ENCODE measurements at places on chromosomes 12 and 14. TPM values are rescaled to one million over a fixed set of nuclear protein-coding genes. Genes with fewer than 3 reads are reported as not detected.

- DNase-seq = no peak
Observed at GRCh38 chr14:65817011-65817410, 404.5 kb downstream of the FUT8 start.

- no peak for DNase-seq
Observed at GRCh38 chr12:1829306-1829900, 9.0 kb downstream of the LRTM2 start.

DNA sequence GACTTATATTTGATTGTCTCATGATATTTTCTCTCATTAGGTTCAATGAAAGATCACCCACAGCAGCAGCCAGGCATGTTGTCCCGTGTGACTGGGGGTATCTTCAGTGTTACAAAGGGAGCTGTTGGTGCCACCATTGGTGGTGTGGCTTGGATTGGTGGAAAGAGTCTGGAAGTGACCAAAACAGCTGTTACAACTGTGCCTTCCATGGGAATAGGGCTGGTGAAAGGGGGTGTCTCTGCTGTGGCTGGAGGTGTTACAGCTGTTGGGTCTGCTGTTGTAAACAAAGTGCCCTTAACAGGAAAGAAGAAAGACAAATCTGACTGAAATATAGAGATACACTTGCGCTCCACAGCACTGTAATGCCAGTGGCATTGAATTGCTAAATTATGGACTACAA is 15.4 kb downstream of the TMEM263 start:
- DNase-seq = no peak

DNA sequence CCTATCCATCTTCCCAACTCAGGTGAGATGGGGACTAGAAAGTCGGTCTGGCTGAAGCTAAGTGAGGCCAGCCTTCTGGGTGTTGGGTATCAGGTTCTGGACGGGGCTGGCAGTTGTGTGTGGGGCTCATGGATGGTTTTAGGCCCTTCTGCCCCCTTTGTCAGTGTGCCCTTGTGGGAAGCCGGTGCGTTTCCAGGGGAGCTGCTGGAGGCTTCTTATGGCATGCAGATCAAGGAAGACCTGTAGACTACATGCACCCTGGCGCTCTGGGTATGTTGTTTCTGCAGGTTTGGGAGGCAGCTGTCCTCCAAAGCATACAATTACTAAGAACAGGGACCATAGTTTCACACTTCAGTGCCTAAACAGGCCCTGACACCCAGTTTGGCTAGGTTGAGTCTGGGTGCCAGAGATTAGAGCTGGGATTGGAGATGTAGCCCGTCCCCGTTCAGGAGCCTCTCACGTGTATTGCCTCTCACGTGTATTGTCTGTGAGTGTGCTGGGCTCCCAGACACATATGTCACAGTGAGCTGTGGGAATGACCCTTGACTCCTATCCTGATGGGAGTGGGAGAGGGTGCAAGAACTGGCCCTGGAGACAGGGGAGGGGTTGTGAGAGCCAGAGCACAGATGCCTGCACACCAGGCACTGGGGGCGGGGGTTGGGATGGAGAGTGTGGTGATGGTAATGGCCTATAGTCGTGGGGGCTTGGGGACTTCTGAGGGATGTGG is 84.4 kb downstream of the SLC25A47 start:
- no peak for DNase-seq

- DNase-seq = no peak
Observed at GRCh38 chr14:80266930-80267329, 55.6 kb upstream of the DIO2 start.

DNA sequence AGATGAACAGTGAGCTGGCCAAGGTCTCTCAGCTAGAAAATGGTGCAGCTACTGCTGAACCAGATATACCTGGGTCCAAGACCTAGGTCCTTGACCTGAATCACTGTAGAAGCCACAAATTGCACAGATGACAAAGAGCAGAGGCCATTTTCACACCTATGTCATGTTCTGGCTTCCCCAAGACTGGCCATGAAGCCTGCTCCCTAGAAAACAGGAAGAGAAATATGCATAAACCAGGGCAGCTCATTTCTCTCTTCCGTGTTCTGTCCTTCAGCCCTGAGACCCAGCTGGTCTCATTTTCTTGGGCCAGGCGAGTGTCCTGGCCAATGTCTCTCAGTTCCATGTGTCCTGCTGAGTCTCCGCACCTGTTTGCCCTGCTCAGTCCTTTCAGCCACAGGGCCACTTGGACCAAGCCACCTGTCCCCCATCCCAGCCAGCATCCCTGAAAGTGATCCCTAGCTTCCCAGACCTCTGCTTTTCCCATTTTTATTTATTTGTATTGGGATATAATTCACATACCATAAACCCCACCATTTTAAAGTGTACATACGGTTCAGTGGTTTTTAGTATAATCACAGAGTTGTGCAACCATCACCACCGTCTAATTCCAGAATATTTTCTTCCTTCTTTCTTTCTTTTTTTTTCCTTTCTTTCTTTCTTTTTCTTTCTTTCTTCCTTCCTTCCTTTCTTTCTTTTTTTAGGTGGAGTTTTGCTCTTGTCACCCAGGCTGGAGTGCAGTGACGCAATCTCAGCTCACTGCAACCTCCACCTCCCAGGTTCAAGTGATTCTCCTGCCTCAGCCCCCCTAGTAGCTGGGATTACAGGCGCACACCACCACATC is 27.0 kb downstream of the P2RX7 start:
- no peak for DNase-seq

DNA sequence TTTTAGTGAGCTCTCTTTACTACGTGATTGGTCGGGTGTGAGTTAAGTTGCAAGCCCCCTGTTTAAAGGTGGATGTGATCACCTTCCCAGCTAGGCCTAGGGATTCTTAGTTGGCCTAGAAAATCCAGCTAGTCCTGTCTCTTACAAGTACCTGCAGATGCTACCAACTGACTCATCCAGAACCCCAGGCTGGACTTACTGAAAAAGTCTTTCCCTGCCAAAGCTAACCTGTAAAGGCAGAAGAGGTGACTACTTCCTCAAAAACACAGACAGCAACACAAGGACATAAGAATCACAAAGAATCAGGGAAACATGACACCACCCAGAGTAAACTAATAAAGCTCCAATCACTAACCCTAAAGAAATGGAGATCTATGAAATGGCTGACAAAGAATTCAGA is 39.1 kb upstream of the HIGD1C start:
- no peak for DNase-seq

DNA sequence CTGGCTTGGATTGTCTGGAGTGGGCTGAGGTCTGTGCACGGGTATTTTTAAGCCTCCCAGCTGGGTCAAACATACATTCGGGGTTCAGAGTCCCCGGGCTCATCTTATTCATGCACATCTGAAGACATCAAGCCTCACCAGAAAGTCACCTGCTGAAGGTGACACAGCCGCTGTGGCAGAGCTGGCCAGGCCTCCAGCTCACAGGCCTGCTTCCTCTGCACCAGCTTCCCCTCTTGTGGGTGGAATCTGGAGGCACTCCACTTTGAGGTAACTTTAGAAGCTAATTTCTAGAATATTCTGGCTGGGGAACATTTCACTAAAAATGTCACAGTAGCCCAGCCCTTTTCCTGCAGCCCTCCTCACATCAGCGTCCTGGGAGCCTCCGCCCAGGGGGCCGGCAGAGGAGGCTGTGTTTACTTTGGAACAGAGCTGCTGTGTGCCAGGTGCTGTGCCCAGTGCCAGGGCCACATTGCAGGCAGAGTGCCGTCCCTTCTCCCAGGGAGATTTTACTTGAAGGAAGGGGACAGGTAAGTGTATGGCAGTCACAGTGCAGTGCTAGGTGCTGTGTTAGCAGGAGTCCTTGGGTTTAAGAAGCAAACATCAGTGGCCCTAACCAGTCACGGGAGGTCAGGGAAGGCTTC is 62.2 kb downstream of the TSPAN11 start:
- DNase-seq = no peak

DNA sequence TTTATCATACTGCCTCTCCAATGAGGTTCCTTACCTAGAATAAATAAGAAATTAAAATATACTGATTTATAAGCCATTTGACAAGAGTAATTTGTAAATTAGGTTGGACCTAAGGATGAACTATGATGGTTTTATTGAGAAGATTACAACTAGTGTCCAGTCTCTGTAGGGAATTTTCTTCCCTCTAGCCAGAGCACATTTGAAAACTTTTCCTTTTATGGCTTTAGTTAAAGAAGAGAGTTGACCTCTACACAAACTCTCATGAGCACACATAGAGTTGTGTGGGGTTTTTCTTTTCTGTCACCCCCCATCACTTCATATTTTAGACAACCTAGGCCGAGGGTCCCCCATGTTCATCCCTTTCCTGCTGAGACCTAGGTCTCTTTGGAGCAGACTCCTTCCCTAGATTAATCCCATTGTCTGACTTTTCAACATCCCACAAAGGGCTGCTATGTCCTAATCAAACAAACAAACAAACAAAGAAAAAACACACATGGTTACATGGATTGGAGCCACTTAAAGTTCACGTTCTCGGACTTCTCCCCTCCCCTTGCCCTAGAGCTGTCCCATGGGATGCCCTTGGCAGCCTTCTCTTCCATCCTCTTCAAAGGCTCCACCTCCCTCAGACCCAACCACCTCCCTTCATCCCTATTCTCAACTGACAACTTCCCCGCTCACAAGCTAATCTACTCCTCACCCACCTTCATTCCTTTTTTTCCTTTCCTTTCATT is 40.7 kb downstream of the GPR135 start:
- no peak for DNase-seq

- no peak for DNase-seq
Observed at GRCh38 chr12:14048941-14049545, 67.6 kb upstream of the GRIN2B start.

Gene NTS
- total RNA-seq = not detected

Gene FAM90A1
- 0.20 TPM for total RNA-seq

Gene TAS2R42
- not detected for total RNA-seq

Gene PTPN21
- not detected for total RNA-seq
